ENCODE measurements at places on chromosomes 6 and 20.

- DNase-seq, result no peak
- H3K4me1 ChIP-seq, result peaks cover 34% of the 10 kb centered on the region
- peak overlapping the region; percentile 77 for H3K27ac ChIP-seq
Measured at GRCh38 chr6:31794294-31794865, 1.2 kb downstream of the VARS1 start.

DNA sequence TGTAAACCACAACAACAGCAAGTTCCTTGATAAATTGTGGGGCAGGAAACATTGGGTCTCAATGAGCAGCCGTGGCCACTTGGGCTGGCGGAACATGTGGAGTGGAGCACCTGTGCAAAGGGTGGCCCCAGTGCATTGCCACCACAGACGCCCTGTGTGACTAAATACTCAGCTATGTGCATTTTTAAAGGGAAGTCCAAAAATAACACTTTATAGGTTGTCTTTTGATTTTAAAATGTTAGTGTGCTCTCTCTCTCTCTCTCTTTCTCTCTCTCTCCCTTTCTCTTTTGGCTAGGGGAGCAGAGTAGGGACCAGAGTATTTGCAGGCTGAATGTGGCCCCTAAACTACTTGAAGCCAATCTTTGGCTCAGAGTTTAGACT lies 236.3 kb downstream of the BCAS1 start:
- no peaks in the 10 kb centered on the region for H3K27me3 ChIP-seq
- no peak for DNase-seq
- H3K36me3 ChIP-seq, result no peaks in the 10 kb centered on the region
- H3K4me3 ChIP-seq, result no peak overlapping the region
- peak overlapping the region; percentile 75 for H3K27ac ChIP-seq

DNA sequence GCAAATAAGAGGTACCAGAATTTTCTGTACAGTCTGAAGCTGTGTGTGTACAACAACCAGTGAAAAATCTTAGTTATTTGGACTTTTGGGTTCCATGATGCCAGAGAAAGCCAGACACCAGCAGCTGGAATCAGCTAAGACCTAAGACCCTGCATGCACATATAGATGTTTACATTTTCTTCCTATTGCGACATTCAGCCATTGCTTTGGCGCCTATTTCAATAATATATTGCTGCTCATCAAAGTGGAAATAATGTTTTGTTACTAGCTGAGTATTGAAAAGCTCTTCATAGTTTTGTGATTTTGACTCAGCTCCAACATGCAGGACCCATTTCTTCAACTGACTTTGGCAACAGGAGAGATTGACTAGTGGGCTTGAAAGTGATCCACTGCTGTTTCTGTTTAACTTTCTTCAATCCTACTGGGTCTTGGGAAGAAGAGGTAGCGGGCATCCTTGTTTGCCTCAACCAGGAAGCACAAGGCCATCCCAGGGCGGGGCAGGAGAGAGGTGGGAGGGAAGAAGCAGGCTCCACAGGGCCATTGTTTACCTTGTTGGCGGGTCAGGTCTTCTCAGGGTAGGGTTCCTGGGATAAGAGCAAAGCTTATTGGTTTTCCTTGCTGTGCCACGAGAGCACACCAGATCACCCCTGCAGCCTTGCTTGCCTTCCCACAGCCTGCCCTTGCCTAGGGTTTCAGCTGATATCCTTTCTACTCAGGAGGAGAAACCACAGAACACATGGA lies 101.3 kb upstream of the ESR1 start:
- H3K27me3 ChIP-seq, result no peaks in the 10 kb centered on the region
- no peaks in the 10 kb centered on the region for H3K4me1 ChIP-seq
- DNase-seq, result no peak
- H3K4me3 ChIP-seq, result no peak overlapping the region
- no peak overlapping the region for H3K27ac ChIP-seq
- no peaks in the 10 kb centered on the region for H3K36me3 ChIP-seq

DNA sequence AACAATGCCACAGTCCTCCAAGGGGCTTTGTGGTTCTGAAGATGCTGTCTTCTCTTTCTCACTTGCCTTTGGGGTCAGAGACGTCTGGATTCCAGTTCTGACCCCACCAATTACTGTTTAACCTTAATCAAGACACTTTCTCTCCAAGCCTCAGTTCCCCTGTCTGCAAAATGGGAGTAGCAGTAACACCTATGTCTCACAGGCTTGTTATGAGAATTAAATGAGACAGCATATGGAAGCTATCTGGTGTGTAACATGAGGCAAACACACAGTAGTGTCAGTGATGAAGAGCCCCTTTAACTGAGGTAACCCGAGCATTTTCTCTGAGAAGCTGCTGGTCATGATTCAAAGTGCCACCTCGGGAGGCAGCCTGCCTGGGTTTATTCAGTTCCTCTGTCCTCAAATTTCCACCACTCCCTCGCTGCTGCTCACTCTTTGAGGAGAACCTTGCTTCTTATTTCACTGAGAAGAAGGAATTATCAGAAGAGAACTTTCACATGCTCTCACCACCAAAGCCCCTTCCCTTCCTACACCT lies 11.7 kb downstream of the PPIL1 start:
- peaks cover 19% of the 10 kb centered on the region for H3K36me3 ChIP-seq
- DNase-seq, result no peak

- no peak overlapping the region for H3K27ac ChIP-seq
- no peak for DNase-seq
- no peaks in the 10 kb centered on the region for H3K36me3 ChIP-seq
- no peaks in the 10 kb centered on the region for H3K4me1 ChIP-seq
- H3K27me3 ChIP-seq, result peaks cover 3% of the 10 kb centered on the region
Measured at GRCh38 chr6:3196770-3197169, 30.7 kb downstream of the TUBB2B start.

- no peak overlapping the region for H3K4me3 ChIP-seq
- H3K27ac ChIP-seq, result no peak overlapping the region
- H3K27me3 ChIP-seq, result no peaks in the 10 kb centered on the region
- no peaks in the 10 kb centered on the region for H3K36me3 ChIP-seq
- DNase-seq, result no peak
- H3K4me1 ChIP-seq, result no peaks in the 10 kb centered on the region
Measured at GRCh38 chr6:155011809-155012291, 16.7 kb downstream of the TIAM2 start.

- no peak for DNase-seq
- no peaks in the 10 kb centered on the region for H3K36me3 ChIP-seq
- H3K4me1 ChIP-seq, result no peaks in the 10 kb centered on the region
- H3K27me3 ChIP-seq, result no peaks in the 10 kb centered on the region
- H3K4me3 ChIP-seq, result no peak overlapping the region
- no peak overlapping the region for H3K27ac ChIP-seq
Measured at GRCh38 chr6:127051571-127052260, 66.8 kb upstream of the RSPO3 start.

- no peak for DNase-seq
- H3K27me3 ChIP-seq, result no peaks in the 10 kb centered on the region
- no peak overlapping the region for H3K4me3 ChIP-seq
Measured at GRCh38 chr6:18367371-18367770, 19.8 kb upstream of the RNF144B start.

GRCh38 chr20:59518881-59519706 lies 85.2 kb upstream of the PHACTR3 start:
- peaks cover 7% of the 10 kb centered on the region for H3K27me3 ChIP-seq
- no peak overlapping the region for H3K27ac ChIP-seq
- H3K4me3 ChIP-seq, result no peak overlapping the region
- no peaks in the 10 kb centered on the region for H3K36me3 ChIP-seq
- DNase-seq, result peak; percentile 59

- no peak overlapping the region for H3K27ac ChIP-seq
- H3K36me3 ChIP-seq, result no peaks in the 10 kb centered on the region
- no peaks in the 10 kb centered on the region for H3K27me3 ChIP-seq
- no peak overlapping the region for H3K4me3 ChIP-seq
- peaks cover 18% of the 10 kb centered on the region for H3K4me1 ChIP-seq
Measured at GRCh38 chr6:130529569-130530149, 163.8 kb downstream of the TMEM200A start.

GRCh38 chr6:107712665-107713551 lies 111.2 kb downstream of the SCML4 start:
- H3K36me3 ChIP-seq, result peaks cover 2% of the 10 kb centered on the region
- H3K27me3 ChIP-seq, result no peaks in the 10 kb centered on the region
- H3K4me3 ChIP-seq, result no peak overlapping the region

GRCh38 chr6:165543781-165544180 lies 119.3 kb downstream of the PDE10A start:
- H3K4me3 ChIP-seq, result no peak overlapping the region
- H3K36me3 ChIP-seq, result no peaks in the 10 kb centered on the region
- H3K27me3 ChIP-seq, result no peaks in the 10 kb centered on the region
- no peak for DNase-seq
- H3K27ac ChIP-seq, result no peak overlapping the region

GRCh38 chr6:116840091-116840490 lies 11.2 kb upstream of the GPRC6A start:
- no peaks in the 10 kb centered on the region for H3K27me3 ChIP-seq
- DNase-seq, result no peak
- no peaks in the 10 kb centered on the region for H3K36me3 ChIP-seq
- H3K27ac ChIP-seq, result no peak overlapping the region
- H3K4me3 ChIP-seq, result no peak overlapping the region

DNA sequence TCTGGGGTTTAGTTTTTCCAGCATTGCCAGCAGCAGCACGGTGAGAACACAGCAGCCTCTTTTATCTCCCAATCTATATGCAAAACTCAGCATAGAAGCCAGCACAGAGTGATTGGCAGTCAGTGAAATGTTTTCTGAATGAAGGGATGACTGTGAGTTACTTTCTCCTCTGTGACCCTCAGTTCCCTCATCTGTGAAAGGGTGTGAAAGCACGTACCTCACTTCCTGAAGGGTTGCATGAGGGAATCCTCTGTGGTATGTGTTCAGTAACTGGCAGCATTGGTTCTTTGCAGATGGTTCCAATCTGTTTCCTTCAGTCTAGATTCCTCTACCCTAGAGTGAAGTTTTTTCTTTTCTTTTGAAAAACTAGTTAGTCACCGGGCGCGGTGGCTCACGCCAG lies 40.0 kb downstream of the EFCAB8 start:
- H3K27me3 ChIP-seq, result no peaks in the 10 kb centered on the region
- no peak overlapping the region for H3K27ac ChIP-seq

- no peak for DNase-seq
- no peak overlapping the region for H3K27ac ChIP-seq
- H3K4me3 ChIP-seq, result no peak overlapping the region
Measured at GRCh38 chr6:12178521-12178920, 111.6 kb upstream of the EDN1 start.

- no peaks in the 10 kb centered on the region for H3K4me1 ChIP-seq
- no peak overlapping the region for H3K4me3 ChIP-seq
- DNase-seq, result no peak
- H3K36me3 ChIP-seq, result no peaks in the 10 kb centered on the region
Measured at GRCh38 chr6:8845690-8846089, 410.3 kb upstream of the SLC35B3 start.

DNA sequence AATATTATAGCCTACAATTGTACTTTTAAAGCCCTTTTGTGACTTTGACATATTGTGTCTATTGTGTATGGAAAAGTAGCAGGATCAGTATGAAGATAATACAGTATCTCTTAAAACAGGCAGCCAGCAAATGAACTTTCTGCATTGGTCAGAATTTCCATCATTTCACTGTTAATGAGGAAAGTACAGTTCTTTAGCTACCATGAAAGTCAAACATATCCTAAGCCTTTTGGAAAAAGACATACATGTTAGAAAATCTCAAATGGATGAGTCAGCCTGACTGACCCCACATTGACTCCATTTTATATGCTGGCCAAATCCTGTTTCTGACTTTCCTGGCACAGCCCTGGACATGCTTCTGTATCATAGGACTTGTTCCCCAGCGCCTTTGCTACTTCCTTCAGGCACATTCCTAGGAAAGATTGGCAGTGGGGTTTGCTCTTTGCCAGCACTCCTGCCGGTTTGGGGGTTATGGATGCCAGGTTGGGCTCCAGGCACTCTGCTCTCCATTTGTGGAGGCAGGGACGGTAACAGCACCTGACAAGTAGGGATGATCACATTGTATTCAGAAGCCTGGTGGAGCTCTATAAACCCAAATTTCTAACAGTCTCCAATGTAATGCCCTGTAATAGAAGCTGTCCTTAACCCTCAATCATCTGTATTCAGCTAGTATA lies 43.7 kb downstream of the TOP1 start:
- H3K27ac ChIP-seq, result no peak overlapping the region
- H3K4me1 ChIP-seq, result peaks cover 4% of the 10 kb centered on the region
- H3K27me3 ChIP-seq, result no peaks in the 10 kb centered on the region
- DNase-seq, result no peak
- no peak overlapping the region for H3K4me3 ChIP-seq
- H3K36me3 ChIP-seq, result peaks cover 6% of the 10 kb centered on the region

DNA sequence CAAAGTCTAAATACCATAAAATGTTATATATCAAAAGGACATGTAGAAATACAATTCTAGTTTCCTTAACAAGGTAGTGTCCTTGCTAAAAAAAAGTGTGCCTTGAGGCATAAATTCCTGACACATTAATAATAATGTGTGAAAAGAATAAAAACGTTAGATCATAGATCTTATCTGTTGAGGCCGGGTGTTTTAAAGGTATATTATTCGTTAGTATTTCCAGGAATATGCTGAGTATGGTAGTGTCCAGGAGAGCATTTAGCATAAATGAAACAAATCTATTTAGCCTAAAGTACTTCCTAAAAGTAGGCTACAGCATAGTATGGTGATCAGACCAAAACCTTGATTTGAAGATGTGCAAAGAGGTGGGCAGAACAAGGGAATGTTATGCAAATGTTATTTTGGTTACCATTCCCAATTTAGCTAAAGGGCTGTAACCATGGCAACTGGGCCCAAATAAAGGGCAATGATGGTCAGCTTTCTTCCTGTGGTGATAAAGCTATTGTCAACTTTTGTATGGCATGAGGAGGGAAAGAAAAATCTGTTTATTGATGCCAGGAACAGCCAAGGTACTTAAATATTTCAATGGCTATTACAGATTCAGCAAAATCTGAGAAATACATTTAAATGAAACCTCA lies 18.9 kb downstream of the MKKS start:
- no peak overlapping the region for H3K27ac ChIP-seq
- H3K4me1 ChIP-seq, result no peaks in the 10 kb centered on the region
- no peak for DNase-seq
- H3K27me3 ChIP-seq, result no peaks in the 10 kb centered on the region
- H3K36me3 ChIP-seq, result peaks cover 15% of the 10 kb centered on the region
- no peak overlapping the region for H3K4me3 ChIP-seq

- H3K4me1 ChIP-seq, result peaks cover 15% of the 10 kb centered on the region
Measured at GRCh38 chr6:142947714-142948480, 2.9 kb upstream of the HIVEP2 start.

GRCh38 chr6:124903797-124904196 lies 58.4 kb upstream of the RNF217 start:
- no peak overlapping the region for H3K4me3 ChIP-seq
- no peak for DNase-seq
- no peaks in the 10 kb centered on the region for H3K4me1 ChIP-seq
- no peak overlapping the region for H3K27ac ChIP-seq
- H3K27me3 ChIP-seq, result no peaks in the 10 kb centered on the region
- H3K36me3 ChIP-seq, result no peaks in the 10 kb centered on the region

GRCh38 chr6:35468181-35468979 lies at the start of gene RPL10A:
TSS of gene RPL10A (plus strand) at chr6:35468401. CDS start at chr6:35468435, 34 bp downstream.
- no peaks in the 10 kb centered on the region for H3K27me3 ChIP-seq
- H3K27ac ChIP-seq, result peak within 1 kb of the TSS; percentile 79
- peaks cover 31% of the 10 kb centered on the region for H3K4me1 ChIP-seq
- H3K4me3 ChIP-seq, result peak within 1 kb of the TSS; percentile 67
- H3K36me3 ChIP-seq, result peaks cover 36% of the 10 kb centered on the region

- DNase-seq, result no peak
- no peaks in the 10 kb centered on the region for H3K4me1 ChIP-seq
Measured at GRCh38 chr6:166361077-166361429, 18.7 kb upstream of the SFT2D1 start.

GRCh38 chr6:35248300-35248699 lies 11.2 kb upstream of the ZNF76 start:
- peaks cover 7% of the 10 kb centered on the region for H3K36me3 ChIP-seq
- no peak for DNase-seq
- H3K27ac ChIP-seq, result no peak overlapping the region
- H3K4me3 ChIP-seq, result no peak overlapping the region
- no peaks in the 10 kb centered on the region for H3K27me3 ChIP-seq

- H3K27ac ChIP-seq, result no peak overlapping the region
- H3K4me3 ChIP-seq, result no peak overlapping the region
- DNase-seq, result no peak
- no peaks in the 10 kb centered on the region for H3K4me1 ChIP-seq
Measured at GRCh38 chr20:14065774-14066173, 70.5 kb downstream of the MACROD2 start.
